Urothelium cell line (cell line): ENCODE measurements at places on chromosomes 2 and 18.

- no peak for DNase-seq
Measured at GRCh38 chr2:240340361-240340761, 95.1 kb upstream of the GPC1 start.

GRCh38 chr18:78994000-78994399, 14.4 kb downstream of the SALL3 start:
- DNase-seq: no peak

DNA sequence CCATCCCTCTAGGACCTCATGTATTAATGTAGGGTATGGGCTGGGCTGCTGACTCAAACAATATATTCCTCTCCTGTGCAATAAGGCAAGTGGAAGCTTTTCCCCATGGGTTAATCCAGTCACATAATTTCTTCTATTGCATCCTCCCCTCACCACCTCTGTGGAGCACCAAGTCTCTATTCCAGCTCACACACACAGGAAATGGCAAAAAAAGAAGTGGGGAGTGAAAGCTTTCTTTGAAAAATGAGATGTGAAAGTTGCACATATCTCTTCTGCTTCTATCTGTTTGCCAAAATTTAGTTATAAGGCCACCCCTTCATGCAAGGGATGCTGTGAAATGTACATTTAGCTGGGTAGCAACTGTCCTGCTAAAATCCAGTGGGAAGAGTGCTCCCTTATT, 121.3 kb downstream of the CDC42EP3 start:
- no peak for DNase-seq

DNA sequence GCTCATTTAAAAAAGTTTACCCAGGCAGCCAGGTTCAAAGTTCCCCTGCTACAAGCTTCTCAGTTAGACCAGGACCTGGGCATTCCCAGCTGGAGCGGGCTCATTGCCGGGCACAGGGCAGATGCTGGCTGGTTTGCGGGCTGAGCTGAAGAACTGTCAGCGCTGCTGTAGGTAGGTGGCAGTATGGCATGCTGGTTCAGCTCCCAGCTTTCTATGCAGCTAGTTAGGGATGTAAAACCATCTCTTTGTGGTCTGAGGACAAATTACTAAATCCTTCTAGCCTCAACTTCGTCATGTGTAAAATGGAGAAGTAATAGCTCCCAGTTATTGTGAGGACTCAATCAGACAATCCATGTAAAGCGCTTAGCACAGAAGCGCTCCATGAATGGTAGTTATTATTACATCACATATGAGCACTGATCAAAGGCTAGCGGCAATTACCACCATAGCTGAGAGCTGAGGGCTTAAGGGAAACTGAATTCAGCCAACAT, 2.4 kb upstream of the LDLRAD4 start:
- peak; percentile 90 for DNase-seq

- DNase-seq: no peak
Measured at GRCh38 chr2:235734688-235735231, 240.9 kb downstream of the AGAP1 start.

DNA sequence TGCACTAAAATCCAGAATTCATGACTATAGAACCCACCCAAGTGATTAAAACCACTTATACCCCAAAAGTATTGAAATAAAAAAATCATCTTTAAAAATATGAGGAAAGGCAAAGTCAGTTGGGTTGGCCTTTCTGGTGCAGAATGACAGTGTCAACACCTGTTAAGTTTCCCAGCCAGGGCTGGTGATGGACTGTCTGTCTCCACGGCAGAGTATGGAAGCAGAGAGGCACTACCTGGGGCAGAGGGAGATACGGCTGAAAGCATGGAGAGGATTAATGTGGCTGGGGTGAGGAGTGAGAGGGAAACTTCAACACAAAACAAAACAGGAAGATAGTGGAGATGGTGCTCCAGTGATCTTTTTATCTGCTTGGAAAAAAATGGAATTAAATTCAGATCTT, 215.8 kb downstream of the FAM210A start:
- no peak for DNase-seq

- peak; percentile 35 for DNase-seq
Measured at GRCh38 chr2:102891296-102891695, 129.5 kb downstream of the TMEM182 start.

- no peak for DNase-seq
Measured at GRCh38 chr2:177324797-177325196, 60.3 kb upstream of the NFE2L2 start.

DNA sequence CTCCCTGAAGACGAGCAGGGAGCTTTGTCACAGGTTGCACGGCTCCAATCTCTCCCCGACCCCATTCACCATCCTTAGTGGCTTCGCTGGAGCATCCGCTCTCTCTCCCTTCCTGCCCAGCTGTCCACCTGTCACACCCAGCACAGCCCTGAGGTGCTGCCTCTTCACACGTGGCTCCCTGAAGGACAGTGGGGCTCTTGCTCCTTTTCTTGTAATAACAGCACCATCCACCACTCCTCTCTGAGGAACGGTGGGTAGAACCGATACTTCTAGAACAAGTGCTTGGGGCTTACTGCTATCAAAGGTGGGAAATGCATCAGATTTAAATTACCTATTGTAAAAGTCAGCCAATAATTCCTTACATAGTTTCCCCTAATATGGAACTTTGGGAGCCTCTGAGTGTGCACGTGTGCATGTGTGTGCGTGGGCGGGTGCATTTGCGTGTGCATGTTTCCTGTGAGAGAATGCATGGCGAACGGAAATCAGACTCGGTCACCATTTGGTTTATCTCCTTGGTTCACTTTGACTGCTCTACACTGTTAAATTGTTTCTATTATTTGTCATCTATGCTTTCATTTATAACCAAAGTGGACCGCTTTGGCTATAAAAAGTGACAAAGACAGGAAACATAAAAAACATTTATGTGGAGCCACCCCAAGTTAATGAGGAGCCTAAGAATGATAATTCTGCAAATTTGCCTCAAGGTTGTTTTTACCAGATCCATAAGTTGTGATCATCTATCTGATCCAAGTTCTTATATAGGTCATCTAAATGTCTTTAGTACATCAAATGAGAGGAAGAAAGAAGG, 39.1 kb downstream of the KLHL29 start:
- DNase-seq: no peak

- no peak for DNase-seq
Measured at GRCh38 chr18:57527556-57528229, 58.8 kb downstream of the FECH start.

DNA sequence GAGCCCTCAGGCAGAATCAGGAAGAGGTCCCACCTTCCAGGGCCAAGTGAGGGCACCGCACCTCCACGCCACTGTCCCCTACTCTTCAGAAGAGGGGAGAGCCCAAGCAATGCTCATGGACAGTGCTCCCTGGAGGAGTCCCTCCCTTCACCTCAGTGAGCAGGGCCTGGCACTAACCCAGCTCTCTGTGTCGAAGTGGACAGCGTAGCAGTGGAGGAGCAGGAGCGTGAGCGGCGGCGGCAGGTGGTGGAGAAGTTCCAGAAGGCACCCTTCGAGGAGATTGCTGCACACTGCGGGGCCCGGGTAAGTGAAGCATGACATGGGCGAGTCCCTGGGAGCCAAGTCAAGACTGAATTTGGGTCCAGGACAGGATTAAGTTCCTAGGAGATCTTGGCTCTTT, 16.7 kb downstream of the POMC start:
- no peak for DNase-seq

DNA sequence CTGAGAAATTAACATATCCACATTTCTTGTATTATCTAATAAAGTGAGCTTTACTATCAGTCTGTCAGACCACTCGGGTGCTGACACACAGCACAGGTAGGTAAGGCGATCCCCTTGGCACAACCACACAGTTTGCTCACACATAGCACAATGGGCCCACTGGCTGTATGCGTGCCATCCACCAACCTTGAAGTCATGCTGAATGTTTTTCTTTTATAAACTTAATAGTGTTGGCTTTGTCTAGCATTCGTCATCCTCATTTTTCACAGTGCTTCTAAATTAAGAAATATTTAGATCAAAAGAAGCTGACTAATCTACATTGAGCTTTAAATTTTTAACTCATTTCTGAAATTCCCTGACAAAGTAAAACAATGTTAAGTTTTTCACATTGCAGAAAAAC, 50.0 kb upstream of the PAPOLG start:
- DNase-seq: no peak

- no peak for DNase-seq
Measured at GRCh38 chr2:238231251-238231793, 8.5 kb downstream of the HES6 start.

DNA sequence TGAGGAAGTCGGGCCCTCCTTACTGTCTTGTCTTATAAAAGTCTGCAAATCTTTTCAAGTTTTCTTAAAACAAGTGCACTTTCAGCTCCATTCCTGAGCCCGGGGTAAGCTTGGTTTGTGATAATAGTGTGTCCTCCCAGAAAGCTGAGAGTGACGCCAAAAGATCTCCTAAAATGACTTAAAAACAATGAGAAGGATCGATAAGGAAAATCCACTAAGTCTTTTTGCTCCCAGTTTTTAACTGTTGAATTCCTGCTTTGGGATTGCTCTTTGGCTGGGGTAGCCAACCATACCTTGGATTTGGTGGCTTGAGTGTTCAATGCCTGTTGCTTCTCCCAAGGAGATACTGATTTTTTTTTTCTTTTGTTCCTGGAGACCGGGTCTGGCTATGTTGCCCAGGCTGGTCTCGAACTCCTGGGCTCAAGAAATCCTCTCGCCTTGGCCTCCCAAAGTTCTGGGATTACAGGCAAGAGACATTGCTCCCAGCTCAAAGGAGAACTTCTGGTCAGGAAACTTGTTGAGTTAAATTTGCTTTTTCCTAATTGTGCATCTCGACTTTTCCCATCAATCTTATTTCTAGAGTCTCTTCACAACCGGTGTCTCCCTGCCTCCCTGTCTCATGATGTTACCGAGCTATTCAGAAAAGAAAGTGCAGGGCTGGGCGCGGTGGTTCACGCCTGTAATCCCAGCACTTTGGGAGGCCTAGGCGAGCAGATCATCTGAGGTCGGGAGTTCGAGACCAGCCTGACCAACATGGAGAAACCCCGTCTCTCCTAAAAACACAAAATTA, 3.0 kb downstream of the TGIF1 start:
- no peak for DNase-seq

GRCh38 chr2:239003624-239004273, 155.9 kb downstream of the TWIST2 start:
- DNase-seq: no peak

DNA sequence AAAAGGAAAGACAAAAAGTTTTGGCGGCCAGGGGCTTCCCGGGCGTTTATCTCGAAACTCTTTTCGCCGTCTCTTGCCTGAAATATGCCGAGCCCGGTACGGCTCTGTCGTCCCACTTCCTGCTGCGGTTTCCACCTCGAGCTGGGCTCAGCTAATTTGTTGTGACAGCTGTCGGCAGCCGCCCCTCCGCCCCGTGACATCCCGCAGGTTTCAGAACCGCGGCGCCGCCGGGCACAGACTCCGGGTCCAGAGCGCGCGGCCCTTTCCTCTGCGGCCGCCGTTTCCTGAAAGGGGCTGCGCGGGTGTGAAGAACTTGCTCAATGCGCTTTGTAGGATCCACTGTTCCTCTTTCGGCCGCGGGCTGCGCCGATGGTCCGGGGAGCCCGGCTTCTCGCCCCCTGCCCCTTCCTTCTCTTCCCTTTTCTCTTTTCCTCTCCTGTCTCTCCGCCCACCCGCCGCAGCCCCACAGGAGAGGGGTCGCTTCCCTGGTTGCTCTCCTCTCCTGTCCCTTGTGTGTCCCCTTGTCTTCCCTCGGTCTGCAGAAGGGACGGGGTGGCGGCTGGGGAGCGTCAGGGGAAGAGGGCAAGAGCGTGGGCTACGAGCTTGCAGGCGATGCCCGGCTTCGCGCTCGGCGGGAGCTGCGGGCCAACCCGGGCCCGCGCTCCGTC, 648 bp downstream of the ARID5A start:
- DNase-seq: peak; percentile 66

GRCh38 chr18:79397830-79398761, 2.4 kb downstream of the NFATC1 start:
- DNase-seq: no peak

- DNase-seq: no peak
Measured at GRCh38 chr2:96962567-96963203, 23.7 kb downstream of the FAM178B start.

DNA sequence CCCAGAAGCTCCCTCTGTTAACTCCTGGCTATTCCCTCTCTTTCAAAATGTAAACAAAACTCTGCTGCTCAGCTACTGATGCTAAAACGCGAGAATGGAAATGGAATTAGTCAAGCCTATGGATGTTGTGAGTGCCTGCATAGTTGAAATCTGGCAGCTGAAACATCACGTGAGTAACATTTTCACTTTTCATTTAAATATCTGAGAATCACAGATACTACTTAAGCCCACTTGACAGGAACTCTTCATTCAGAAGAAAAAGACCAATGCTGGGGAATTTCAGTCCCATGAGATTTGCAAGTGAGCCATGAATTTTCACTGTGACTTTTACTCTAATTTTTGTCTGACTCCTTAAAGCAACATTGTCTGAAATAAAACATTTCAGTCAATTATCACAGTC, 215.3 kb upstream of the SESTD1 start:
- DNase-seq: no peak

GRCh38 chr2:220227266-220227920, 600.0 kb downstream of the SLC4A3 start:
- no peak for DNase-seq

- DNase-seq: no peak
Measured at GRCh38 chr2:8847400-8847799, 10.0 kb upstream of the KIDINS220 start.

DNA sequence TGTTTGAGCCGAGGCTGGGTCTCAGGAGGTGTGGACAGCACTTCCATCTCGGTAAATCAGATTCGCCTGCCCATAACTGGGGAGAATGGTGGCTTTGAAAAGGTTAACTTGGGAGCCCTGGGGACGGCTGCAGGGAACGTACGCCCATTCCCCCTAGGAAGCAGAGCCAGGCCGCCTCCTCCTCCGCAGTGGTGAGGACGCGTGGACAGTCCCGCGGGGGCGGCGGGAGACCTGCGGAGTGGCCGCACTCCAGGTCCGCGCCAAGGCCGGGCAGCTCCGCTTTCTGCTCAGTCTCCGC, 845 bp upstream of the MYCN start:
- DNase-seq: peak; percentile 85

GRCh38 chr2:112682101-112682500, 36.4 kb downstream of the SLC20A1 start:
- no peak for DNase-seq

DNA sequence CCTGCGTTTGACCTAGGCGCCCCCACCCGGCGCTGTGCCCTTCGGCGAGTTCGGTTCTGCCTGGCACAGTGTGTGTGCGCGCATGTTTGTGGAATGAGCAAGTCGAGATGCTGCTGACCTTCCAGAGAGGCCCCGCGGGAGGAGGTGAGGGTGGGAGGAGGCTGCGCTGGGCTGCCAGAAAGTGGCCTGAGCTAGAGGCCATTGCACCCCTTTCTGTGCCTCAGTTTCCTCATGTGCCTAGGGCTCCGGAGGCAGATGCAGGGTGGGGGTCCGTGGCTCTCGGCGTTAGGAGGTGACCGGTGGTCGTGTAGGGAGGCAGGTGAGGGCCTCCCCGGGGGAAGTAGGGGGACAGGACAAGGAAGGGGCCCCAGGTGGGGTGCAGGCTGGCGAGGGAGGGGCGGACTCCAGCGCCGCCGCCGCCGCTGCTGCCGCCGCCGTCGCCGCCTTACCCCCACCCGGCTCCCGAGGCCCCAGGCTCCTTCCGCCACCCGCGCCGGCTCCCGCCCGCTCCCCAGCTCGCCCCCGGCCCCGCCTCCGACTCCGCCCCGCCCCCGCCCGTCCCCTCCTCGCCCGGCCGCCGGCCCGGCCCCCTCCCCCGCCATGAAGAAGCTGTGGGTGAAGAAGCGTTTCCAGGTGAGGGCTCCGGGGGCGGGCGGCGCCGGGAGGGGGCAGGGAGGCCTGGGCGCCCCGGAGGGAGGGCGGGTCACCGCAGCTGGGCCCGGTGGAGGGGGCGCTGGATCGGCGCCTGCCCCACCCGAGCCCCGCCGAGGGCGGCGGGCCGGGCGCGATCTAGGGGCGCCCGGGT, 7.0 kb downstream of the SPEG start:
- peak; percentile 94 for DNase-seq
